ENCODE measurements at places on chromosomes 7 and 10. TPM values are rescaled to one million over a fixed set of nuclear protein-coding genes. Genes with fewer than 3 reads are reported as not detected.

DNA sequence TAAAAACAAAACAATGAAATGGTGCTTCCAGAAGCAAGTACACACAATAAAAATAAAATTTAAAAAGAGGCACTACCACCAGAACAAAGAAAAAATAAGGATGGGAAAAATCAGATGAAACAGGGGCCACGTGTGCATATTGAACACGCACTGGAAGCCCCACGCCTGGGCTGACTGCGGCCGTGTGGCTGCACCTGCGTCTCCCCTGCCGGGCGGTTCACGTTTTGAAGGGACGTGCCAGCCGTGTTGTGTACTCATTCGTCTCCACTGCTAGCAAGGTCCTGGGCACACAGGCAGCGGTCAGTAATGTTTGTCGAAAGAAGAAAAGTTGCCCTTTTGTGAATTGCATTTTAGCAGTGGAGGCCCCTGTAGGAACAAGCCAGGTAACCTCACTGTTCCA, 255.9 kb upstream of the RNF32 start:
- DNase-seq: no peak

DNA sequence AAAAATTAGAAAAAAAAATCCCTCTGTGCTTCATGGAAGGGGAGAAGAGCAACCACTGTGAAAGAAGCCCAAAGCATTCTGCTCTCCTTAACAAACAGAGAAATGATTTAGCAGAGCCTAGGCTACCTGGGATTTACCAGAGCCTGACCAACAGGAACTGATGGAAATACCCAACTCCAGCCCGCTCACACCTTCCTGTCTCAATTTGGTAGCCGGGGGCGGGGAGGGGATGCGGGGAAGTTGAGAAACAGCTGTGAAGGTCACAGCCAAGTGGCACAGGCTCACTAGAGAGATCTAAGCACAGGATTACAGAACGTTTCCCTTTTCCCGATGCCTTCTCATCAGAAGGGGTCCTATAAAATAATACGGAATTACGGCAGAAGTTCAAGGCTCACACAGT, 17.6 kb downstream of the RSU1 start:
- no peak for DNase-seq

Gene ATRNL1
- 3.9 TPM for polyA plus RNA-seq

DNA sequence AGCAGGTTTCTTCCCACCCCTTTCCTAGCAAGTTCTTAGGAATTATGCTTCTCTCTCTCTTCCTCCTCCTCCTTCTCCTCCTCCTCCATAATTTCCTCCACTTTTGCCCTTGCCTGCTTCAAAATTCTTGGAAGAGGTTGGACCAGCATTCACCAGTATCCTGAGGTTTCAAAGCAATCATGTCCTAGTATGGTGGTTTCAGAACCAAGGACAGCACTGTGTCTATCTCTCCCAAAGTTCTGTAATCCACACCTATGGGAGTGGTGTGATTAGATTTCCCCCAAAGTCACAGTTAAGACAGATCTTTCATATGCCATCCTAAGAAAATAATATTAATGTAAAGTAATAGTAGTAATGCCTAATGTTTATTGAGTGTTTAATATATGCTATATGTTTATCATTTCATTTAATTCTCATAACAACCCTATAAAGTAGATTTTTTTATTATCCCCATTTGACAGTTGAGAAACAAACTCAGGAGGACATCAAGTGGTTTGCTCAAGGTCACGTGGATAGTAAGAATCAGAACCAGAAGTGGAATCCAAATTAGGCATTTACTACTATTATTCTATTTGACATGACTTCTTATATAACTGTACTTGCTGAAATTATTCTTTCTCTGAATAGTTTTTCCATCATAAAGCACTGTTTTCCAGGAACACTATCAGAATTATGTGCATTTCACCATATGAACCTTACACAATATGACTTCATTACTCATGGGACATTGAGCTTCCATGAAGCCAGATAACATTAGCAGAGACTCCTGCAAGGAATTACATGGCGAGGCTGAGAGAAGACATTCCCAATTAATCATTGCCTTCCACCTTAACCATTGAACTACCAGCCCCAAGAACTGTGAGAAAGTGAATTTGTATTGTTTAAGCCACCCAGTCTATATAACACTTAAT, 91.4 kb downstream of the IPMK start:
- DNase-seq: no peak

Gene LIPF
- polyA plus RNA-seq: not detected

- DNase-seq: no peak
Observed at GRCh38 chr10:60513281-60513680, 123.6 kb upstream of the ANK3 start.

Gene PRKAR2B
- 35.8 TPM for polyA plus RNA-seq

DNA sequence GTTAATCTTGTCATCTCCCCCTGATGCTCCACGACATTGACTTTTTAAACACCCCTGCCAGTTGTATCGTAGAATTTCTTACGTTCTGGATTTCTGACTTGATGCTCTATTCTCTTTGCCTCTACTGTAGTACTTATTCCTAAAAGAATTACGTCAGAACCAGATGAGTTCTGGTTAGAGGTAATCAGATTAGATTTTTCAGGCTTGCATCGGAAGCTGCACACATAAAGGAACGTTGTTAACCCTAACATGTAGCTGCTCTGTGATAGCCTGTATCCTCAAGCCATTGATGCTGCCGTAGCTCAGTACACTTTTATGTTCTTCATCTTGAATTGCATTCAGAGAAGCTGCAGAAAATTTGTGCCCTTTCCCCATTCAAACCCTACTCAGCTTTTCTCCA, 26.3 kb upstream of the TMEM236 start:
- DNase-seq: no peak

- DNase-seq: peak; percentile 82
Observed at GRCh38 chr10:98446661-98447221, at the start of gene HPS1. Gene HPS1 (minus strand): TSS chr10:98446935. CDS start chr10:98443240, 3,695 bp downstream.

- peak; percentile 3 for DNase-seq
Observed at GRCh38 chr7:143415742-143416397, 7.2 kb upstream of the EPHA1 start.

GRCh38 chr7:117472335-117472734, 7.5 kb upstream of the CFTR start:
- DNase-seq: no peak

GRCh38 chr7:7924303-7924702, 44.3 kb upstream of the GLCCI1 start:
- no peak for DNase-seq

DNA sequence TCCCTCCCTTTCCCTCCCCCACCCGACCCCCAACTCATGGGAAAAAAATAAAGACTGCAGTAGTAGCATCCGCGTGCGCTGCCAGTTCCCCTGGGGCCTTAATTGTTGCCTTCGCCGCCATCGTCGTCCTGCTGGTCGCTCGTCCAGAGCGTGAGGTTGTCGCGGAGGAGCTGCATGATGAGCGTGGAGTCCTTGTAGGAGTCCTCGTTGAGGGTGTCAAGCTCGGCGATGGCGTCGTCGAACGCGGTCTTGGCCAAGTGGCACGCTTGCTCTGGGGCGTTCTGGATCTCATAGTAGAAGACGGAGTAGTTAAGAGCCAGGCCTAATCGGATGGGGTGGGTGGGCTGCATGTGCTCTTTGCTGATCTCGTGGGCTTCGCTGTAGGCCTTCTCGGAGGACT, 27.0 kb downstream of the HSPB1 start:
- DNase-seq: no peak
